ENCODE measurements at places on chromosomes 2 and 18.

- no peak for DNase-seq
These were observed 404.6 kb downstream of the ARHGAP15 start for GRCh38 chr2:143533846-143534245.

DNA sequence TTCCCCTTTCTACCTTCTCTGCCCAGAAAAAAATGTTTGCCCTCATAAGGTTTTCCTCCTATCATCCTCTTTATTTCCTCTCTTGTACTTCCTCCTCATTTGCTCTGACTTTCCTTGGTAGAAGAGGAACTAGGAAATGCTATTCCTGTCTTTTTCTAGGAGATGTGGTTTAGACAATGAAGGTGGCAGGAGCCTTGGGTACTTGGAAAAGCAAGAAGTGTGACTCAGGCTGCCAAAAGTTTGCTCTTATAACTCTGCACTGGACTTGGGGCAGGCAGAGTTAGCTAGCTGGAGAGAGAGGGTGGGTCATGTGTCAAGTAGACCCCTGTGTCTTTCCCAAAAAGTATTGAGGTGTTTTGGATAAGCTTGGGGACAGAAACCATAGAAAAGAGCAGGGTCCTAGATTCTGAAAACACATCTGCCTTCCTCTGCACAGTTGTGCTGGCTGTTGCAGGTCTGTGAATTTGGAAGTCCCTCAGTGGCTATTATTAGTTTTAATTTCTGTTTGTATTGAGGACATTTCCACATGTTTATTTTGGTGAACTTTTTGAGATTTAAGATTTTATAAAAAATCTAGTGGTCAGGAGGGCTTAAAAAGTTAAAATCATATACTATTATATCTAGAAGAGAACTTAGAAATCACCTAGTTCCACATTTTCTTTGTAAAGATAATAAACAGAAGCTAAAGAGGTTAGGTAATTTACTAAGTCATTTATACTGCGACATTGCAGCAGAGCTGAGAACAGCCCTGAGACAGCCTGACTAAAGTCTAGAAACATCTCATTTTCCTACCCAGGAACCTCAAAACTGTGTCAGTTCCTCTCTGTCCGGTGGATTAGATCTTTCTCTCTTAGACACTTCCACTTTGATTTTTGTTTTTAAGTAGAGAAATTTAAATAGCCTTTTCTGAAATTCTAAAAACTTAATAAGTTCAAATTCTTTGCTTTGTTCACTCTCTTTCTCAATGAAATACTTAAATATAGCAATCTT, 16.0 kb downstream of the INSIG2 start:
- DNase-seq, result no peak

GRCh38 chr2:232562515-232563151, 12.1 kb downstream of the EIF4E2 start:
- no peak for DNase-seq

- DNase-seq, result no peak
These were observed 4.9 kb downstream of the TANC1 start for GRCh38 chr2:158973116-158973956.

GRCh38 chr18:51568151-51568550, 370.7 kb upstream of the MEX3C start:
- no peak for DNase-seq

All from activated naive CD8-positive, alpha-beta T cell treated with anti-CD3 and anti-CD28 coated beads, Interleukin-2, amount 50 U/mL, for 16 hours (primary cell).